Keratinocyte (primary cell): ENCODE measurements at places on chromosomes 7 and 10. TPM values are rescaled to one million over a fixed set of nuclear protein-coding genes. Genes with fewer than 3 reads are reported as not detected.

DNA sequence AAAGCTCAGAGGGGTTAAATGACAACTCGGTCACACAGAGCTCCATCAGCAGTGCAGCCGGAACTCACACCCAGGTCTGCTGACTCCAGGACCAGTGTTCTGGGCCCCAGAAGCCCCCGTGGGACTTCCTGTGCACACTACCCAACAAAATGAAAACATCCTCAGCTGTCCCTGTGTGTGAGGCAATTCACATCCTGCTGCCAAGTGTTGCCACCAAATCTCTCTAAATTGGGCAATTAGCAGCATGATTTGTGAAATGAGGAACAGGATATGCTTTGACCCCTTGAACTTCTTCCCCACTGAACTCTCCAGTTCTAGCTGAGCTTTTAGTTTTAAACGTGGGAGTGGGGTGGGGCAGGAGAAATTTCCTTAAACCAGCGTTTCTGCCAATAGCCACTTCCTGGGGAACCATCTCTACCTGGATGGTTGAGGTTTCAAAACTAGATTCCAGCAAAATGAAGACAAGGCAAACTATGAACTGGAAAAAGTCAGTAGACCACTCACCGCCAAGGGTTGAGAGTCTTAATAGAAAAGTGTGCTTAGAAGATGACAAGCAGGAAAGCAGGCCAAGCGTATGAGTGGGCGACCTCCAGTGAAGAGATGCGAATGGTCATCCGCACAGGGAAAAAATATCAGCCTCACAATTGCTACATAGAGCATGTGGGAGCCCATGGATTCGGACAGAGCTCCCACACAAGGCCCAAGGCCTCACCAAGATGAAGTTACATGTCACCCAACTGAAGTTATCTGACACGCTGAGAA is 51.9 kb upstream of the CHST15 start:
- DNase-seq, result no peak

DNA sequence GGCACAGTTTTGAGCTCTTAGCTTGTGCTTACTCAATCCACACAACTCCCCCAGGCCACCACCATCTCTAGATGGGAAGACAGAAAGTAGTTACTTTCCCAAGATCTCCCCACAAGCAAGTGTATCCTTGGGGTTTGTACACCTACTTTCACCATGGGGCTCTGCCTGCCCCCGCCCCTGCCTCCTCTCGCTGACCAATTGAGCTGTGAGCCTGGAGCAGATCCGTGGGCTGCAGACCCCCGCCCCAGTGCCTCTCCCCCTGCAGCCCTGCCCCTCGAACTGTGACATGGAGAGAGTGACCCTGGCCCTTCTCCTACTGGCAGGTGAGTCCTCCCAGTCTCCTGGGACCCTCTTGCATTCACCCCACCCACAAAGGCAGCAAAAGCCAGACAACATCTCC is 2.0 kb downstream of the FXYD4 start:
- DNase-seq, result no peak

Gene CACNB2
- polyA plus RNA-seq, result 0.03 to 0.15 TPM in 2 of 3 replicates, not detected in the other

Gene PCGF6
- polyA plus RNA-seq, result 4.6 to 11.1 TPM (median 7.5 TPM) in 3 replicates

Gene SSC4D
- polyA plus RNA-seq, result 0.98 to 1.6 TPM (median 1.1 TPM) in 3 replicates
